Activated naive CD4-positive, alpha-beta T cell treated with Interleukin-2 at 50 U/mL for 16 hours (primary cell): ENCODE measurements at places on chromosomes 5 and 9.

GRCh38 chr5:69261034-69261433, 26.3 kb downstream of the CDK7 start:
- DNase-seq, result no peak

DNA sequence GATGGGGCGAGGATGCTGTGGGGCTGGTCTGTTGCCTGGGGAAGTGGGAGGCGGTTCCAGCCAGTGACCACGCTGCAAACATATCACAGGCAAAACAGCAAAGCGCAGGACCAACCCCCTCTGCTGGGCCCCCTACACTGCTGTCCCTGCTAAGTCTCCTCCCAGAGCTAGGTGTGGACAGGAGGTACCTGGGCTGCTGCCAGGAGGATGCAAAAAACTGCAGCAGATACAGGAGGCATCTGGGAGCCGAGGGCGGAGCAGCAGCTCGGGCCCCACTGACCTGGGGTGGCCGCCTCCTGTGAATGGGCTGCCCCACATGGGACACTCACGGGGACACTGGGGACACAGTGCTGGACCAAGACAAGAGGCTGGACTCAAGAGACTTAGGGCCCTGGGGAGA, 48.0 kb upstream of the PHYKPL start:
- DNase-seq, result no peak

DNA sequence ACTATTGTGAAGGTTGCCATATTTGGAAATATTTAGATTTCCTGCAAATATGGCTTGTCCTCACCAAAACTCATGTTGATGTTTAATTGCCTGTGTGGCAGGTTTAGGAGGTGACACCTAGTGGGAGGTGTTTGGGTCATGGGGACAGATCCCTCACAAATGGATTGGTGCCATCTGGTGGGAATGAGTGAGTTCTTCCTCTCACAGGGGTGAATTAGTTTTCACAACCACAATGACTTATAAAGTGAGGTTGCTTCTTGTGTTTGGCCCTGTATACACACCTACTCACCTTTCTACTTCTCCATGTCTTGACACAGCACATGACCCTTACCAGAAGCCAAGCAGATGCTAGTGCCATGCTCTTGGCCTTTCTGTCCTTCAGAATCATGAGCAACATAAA, 41.1 kb downstream of the ISOC1 start:
- DNase-seq, result no peak

DNA sequence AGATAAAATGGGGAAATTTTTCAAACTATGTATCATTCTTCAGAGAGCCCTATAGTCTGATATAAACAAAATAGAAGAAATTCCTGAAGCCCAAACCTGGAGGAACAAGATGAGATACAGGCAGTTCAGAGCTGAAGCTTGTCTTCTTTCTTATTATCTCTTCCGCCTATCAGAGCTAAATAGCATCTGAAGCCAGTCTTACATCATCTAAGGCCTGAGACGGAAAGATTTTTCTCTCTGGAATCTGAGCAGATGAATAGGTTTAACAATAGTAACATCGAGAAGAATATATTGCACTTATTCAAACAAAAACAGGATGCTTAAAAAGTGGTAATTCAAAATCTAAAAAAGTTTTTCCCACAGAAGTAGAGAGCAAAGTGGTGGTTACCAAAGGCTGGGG, 59.8 kb downstream of the LPAR1 start:
- DNase-seq, result no peak

DNA sequence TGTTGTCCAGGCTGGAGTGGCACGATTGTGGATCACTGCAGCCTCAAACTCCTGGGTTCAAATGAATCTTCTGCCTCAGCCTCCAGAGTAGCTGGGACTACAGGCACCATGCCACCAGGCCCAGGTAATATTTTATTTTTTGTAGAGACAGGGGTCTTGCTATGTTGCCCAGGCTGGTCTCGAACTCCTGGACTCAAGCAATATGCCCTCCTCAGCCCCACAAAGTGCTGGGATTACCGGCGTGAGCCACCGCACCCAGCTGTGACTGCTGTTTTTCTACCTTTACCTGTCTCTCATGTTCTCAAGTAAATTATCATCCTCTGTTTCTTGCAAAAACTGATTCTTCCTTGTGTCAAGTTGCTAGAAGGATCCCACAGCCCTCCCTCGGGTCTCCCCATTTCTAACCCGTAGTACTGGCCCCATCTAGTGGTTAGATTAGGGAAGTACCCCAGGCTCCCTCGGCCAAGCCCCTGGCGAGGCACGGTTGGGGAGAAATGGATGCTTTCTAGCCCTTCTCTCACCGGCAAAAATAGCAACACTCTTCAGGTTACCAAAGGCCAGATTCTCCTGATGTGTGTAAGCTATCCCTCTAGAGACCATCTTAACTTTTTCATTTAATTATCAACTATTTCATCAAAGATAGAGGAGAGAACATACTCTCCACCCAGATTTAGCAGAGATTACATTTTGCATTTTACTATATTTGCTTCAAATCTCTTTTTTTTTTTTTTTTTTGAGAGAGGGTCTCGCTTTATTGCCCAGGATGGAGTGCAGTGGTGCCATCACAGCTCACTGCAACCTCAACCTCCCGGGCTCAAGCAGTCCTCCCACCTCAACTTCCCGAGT, 19.2 kb upstream of the TOR1B start:
- peak; percentile 76 for DNase-seq

DNA sequence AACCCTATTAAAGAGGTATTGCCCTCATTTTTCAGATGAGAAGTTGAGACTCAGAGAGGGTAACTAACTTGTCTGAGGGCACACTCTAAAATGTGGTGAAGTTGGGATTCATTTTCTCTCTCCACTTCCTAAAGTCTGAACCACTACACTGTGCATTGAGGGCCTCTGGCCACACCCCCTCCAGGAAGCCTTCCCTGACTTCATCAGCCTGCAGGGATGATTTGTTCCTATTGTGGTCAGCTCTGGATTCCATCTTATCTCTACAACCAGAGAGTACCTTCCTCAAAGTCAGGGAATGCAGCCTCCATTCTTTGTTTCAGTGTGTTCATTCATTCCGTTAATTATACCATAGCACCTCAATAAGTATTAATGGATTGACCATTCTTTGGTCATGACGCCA, 356.0 kb upstream of the PANK3 start:
- DNase-seq, result no peak

GRCh38 chr9:99213197-99213596, 8.5 kb downstream of the ALG2 start:
- DNase-seq, result no peak

- DNase-seq, result no peak
Observed at GRCh38 chr5:176793736-176794135, 16.6 kb upstream of the UNC5A start.

DNA sequence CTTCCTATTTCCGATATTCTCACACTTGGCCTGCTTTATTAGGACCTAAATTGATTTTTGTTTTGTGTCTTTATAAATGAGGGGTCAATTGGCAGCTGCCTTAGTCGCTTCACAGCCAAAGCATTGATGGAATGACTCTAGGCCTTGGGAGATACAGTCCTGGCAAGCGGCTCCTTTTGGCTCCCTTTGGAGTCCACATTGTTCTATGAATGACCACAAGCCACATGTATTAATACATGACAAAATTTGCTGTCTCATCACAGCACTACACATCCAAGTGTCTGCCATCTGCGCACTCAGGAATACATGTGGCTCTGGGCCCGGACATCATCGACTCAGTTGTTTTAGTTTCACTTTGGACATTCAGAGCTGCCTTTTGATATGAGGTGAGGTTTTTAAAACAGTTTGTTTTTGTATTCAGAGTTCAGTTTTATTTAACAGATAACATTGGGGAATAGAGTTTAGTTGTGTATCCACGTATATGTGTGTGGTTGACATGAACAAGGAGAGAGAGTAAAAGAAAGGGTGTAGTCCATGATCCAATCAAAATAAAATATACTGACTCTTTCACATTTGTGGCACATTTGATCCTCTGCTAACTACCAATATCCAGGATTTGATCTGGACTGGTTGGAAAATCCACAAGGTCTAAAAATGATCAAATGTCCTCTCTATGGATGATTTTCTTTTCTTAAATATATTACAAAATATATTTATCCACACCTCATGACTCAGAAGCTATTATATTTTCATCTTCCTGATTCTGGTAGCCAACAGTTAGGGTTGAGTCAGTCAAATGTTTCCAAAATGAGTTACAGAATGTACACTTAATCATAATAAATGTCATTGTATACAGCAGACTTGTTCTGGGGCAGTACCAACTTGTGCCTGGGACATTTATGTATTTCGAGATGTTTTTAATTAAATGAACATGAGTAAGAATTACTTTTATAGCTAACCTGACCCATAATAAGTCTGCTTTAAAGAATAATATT, 114.0 kb upstream of the MTAP start:
- no peak for DNase-seq

DNA sequence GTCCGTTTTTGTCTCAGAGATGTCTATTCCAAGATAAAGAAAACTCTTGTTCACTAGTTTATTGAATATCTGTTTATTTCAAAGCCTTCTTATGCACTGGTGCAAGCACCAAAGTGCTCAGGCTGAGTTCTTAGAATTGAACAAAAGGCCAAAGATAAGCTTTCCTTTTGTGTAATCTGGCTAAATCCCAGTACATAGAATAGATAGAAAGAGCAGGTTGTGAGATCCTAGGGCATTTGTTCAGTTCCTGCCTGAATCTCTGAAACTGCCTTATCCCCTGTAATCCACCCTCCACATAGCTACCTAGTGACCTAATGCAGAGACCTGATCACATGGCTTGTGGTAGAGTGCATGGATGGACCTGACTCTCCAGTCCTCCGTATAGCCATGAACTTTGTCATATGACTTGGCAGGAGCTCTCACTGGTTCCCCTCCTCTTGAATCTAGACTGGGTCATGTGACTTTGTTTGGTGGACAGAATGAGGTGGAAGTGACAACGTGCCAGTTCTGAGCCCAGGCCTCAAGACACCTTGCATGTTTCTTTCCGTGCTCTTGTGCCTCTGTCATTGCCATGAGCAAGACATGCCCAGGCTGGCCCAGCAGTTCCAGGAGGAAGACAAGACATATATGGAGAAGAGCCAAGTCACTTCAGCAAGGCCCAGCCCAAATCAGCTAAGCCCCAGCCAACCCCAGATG, 139.3 kb upstream of the SHB start:
- no peak for DNase-seq

DNA sequence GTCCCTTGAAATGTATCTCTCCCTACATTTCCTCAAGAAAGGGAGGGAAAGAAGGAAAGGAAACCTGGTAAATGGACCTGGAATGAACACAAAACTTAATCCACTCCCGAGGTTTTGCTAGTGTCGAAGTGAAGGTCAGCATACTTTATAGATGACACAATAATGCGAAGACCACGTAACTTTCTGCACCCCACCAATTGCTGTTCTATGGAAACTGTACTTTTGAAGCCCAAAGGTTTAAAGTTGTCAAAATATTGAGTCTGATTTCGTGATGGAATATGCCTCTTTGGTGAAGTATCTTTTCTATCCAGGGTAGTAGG, 103.7 kb downstream of the SNCAIP start:
- no peak for DNase-seq

GRCh38 chr5:139574641-139575312, 13.6 kb downstream of the UBE2D2 start:
- DNase-seq, result no peak

- no peak for DNase-seq
Observed at GRCh38 chr5:944992-945685, 52.5 kb downstream of the TRIP13 start.

DNA sequence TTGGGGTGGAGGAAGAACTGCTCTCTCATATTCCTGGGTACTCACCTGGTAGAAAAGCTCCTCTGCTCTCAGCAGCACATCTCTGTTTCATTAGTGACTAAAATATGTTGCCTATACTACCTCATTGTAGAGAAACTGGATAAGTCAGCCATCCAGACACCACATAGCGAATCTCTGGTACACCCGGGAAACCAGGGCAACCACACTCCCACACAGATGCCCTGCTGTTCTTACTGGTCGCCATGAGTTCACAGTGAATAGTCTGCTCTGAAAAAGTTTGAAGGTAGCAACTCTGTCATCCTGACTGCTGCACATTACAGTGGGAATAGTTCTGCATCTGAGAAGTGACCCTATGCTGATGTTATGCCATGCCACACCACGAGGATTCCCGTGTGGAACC, 135.0 kb downstream of the ENTREP1 start:
- DNase-seq, result no peak

- no peak for DNase-seq
Observed at GRCh38 chr9:11103525-11103924, 490.7 kb upstream of the PTPRD start.
